NCI-H2081 treated with DMSO at 0.1 percent for 48 hours (cell line): ENCODE measurements at places on chromosomes 1 and 21.

DNA sequence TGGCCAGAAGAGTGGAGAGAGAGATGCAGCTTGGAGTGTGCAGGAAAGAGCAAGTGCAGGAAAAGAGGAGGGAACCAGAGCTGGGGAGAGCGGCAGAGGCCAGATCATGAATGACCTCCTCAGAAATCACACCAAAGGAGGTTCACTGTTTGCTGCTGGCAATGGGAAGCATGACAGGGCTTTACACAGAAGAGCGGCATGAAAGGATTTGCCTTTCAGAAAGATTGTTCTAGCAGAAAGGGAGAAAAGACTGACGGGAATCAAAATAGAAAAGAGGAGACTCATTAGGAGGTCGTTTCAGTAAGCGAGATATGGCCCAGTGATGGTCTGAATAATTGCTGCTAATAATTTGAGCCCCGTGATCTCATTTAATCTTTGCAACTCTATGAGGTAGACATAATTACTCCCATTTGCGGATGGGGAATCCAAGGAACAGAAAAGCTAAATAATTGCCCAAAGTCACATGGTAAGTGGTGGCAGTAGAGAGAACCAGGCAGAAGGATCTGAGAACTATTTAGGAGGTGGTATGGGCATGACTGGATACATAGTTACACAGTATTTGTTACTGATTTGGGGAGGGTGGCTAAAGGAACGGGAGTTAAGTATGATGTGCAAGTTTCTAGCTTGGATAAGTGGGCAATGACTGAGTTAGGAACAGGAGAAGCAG is 12.5 kb upstream of the HNRNPR start:
- DNase-seq = no peak

GRCh38 chr1:229972600-229973296 is 94.3 kb upstream of the GALNT2 start:
- DNase-seq = no peak

DNA sequence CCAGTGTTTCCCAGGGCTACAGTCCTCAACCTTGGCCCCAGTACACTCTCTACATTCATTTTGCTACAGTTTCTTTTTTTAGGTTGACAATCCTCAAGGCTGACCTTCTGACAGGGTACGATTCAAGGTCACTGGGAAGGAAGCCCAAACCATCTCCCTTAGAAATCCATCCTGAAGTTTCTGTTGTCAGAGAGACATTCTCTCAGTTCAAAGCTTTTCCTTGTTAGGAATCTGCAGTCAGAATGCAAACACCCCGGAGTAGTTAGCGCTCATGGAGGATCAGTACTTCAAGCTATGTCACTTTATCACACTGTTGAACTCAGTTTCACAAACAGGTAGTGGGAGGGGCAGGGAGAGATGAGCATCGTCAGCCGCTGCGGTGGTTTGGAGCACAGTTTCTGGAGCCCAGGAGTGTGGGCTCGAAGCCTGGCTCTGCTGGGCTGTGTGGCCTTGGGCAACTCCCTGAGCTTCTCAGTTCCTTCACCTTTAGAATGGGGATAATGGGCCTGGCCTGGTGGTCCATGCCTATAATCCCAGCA is 4.2 kb downstream of the SLC2A5 start:
- no peak for DNase-seq

DNA sequence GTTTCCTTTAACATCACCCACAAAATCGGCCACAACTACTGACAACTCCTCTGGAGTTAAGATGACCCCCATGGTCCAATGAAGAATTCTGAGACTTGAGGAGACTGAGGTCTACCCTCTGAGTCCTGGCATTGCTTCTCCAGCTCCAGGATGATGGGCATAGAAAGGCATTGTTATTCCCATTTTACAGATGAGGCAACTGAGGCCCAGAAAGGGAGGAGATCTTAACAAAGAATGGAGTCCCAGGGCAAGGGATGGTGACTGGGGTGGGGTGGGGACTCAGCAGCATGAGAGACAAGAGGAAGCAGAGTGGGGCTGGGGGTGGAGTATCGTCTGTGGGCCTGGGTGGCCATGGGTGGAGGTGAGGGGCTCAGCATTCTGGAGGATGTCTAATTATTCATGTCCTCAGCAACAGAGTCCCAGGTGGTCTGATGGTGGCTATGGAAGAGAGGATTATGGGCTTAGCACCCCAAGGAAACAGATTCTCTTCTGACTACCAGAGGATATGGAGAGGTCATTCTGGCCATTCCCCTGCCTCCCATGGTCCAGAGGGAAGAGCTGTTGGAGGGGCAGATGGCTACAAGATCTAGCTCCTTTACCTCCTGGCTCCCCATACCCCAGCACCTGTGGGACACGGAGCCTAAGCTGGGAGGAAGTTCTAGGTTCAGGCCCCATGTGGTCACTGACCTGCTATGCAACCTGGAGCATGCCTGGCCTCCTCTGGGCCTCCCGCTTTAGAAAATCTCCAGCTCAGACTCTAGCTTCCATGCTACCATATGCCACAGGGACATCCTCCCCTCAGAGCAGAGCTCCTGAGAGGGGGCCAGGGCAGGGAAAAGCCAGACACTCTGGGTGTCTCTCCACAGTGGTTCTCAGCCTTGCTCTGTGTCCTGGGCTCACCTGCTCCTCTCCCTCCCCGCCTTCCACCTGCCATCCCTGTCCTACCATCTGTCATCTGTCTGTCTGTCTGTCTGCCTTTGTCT is 37.4 kb upstream of the DMBX1 start:
- DNase-seq = no peak

GRCh38 chr21:27390384-27390783 is 423.5 kb upstream of the ADAMTS5 start:
- DNase-seq = no peak

DNA sequence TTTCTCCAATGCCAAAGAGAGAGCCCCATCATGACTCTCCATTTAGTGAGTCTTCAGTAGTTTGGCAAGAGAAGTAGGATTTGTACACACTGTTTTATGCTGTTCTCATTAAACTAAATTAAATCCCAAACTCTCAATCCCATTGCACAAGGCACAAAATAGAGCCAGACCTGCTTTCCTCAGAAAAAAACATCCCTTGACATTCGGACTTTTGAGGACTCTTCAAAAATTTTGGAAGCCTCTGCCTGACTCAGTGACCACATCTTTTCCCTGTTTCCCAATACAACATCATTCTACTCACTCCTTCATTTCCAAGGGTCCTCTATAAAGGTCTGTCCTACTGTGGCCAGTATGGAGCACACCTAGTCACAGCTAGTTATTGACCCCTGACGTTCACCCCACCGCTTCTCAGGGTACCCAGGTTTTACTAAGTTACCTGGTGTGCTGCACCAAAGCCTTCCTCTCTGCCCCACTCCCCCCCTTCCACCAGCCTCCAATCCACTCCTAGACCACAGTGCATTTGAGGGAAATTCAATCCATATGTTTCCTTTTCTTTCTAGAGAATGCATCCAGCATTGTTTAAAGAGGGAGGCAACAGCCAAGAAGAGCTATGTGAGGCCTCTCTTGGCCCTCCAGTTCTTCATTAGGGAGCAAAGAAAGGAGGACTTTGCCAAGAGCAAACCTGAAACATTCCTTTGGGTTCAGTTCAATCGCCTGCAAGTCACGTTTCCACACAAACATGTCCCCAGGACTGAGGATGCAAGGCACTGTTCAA is 428.7 kb downstream of the PLPP3 start:
- DNase-seq = no peak

GRCh38 chr1:242828828-242829227 is 304.3 kb upstream of the PLD5 start:
- no peak for DNase-seq

DNA sequence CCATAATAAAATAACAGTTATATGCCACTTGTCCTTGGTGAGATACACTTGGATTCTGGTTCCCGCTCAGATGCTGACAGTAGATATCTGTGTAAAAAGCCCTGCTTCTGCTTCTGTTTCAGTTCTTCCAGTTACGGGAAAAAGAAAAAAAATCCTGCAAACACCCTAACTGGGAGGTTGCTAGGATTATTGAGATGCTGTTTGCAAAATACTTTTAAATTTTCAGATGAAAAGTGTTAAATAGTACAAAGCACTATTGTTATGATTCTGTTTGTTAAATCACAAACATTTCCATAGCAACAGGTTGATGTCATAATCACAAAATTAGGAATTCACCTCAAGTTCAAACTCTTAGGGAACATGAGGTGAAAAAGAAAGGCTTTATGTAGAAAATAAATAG is 232.3 kb downstream of the HMCN1 start:
- no peak for DNase-seq

DNA sequence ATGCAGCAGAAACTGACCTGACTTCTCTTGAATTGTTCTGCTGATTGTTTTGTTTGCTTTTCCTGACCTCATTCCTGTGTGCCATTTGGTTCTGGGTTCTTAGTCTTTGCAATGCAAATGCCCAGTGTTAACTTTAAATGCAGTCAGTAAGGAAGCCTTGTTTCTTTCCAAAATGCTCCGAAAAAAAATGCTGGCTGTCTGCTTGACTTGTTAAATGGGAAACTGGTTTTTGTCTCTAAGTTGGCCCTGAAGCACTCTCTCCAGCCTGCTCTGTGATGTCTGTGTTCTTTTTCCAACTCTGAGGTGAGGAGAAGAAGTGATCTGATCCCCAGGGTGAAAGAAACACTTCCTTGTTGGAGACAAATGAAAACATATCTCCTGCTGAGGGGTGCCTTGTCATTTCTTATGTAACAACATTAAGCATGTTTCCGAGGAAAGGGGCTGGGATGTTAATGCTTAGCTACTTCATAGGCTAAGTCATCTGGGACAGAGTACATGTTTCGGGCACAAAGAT is 256.3 kb upstream of the ADGRL4 start:
- no peak for DNase-seq

DNA sequence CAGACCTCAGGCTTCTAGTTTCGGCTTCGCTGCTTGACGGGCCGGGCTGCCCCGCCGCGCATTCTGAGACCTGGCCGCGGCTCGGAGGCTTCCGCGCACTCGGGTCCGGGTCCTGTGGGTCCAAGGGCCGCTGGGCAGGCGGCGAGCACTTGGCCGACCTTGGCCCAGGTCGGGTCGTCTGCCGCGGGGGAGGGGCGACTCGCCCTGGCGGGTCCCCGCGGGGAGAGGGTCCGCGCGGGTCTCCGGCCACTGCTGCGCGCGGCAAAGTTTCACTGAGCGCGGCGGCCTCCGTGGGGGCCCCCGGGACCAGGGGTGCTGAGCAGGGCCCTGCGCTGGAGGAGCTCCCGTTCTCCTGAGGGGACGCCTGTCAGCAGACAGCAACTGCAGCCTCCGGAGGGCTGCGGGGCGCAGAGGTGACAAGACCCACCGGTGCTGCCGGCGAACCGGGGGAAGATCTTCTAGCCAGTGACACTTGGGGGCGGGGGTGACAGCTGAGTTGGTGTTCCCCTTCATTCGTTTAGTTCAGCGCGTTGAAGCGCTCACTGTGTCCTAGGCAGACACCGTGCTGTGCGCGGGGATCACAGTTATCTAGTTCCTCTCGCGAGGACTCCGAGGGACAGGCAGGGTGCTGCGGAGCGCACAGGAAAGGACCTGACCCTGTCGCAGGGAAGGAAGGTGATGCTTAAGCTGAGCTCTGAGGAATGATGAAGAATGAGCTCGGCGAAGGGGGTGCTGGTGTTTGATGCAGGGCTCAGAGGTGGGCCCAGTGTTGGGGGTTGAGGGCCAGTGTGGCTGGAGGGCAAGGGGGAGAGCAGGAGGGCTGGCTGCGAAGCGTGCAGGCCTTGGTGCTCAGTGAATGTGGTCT is 725 bp downstream of the MTFR1L start:
- no peak for DNase-seq

DNA sequence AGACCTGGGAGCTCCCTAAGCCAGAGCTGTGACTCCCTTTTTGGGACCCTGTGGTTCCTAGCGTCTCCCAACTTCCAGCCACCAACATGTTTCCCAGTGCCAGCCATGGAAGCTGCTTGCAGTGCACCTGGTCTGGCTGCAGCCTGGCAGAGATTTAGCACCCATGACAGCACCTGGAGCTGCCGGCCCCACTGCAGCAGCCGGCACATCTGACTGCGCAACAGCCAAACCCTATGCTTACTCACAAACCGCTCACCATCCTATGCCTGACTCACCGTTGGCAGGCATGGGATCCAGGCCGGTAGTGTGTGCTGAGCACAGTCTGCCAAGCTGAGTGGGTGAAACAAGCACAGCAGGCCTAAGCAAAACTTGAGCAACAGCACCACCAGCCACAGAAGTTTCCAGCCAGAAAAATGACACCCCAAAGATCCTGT is 435.9 kb upstream of the PRMT6 start:
- no peak for DNase-seq

DNA sequence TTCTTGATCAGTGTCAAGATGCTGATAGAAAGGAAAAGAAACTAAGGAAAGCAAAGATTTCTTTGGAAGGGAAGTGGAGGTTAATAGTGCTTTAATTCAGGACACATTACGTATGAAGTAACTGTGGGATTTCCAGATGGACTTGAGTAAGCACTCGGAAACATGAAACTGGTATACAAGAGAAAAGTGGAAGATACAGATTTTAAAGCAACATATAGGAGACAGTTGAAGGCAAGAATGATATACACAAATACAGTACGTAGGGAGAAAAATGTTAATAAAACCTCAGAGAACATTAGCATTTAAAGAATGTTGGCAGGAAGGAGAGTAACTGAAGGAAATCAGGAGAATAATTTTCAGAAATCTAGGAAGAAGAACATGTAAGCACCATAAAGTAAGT is 730.9 kb upstream of the ADGRL2 start:
- DNase-seq = no peak

DNA sequence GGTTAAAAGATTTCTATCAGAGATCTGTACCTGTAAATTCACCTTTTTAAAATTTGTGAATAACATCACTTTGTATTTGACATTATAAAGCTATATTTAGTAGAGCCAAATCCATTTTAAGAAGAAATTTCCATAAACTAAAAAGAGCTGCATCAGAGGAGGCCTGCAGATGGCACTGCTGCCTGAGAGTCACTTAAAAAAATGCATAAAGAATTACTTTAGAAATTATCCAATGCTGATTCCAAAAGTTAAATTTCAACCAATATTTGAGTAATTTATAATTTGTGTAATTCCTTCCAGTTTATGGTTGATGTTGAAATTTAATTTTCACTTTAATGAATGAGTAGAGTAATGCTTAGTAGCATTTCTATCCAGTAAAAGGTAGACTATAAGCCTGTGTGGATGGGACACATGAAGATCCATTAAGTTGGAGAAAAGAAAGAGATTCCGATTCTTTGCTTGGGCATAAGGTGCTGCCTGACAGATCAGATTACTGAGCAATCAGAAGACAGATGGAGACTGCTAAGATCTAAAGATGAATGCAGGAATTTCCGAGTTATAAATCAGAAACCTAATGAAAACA is 20.7 kb upstream of the RPE65 start:
- no peak for DNase-seq

DNA sequence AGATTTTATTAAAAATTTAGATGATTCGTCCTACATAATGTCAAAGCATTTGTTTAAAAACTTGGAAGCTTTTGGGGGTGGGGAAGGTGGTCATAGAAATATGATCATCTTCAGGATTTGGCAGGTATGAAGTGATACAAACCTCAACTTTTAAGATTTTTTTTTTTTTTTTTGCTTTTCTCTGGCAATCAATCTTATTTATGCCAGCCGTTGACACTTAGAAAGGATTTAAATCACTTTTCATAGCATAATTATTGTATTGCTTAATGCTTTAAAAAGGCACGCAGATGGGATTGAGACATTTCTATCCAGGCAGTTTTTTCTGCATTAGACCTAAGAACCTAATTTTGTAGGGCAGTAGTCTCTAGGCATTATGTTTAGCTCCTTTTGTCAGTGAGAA is 19.7 kb downstream of the MRPS6 start:
- DNase-seq = no peak
